Caco-2 (cell line): ENCODE measurements at places on chromosomes 13 and 19. TPM values are rescaled to one million over a fixed set of nuclear protein-coding genes. Genes with fewer than 3 reads are reported as not detected.

The ZNF471 gene
- not detected in 2 replicates for total RNA-seq

The CCDC70 gene
- not detected in 2 replicates for total RNA-seq

The SIAH3 gene
- total RNA-seq, result not detected in 2 replicates

The KIR2DL4 gene
- not detected in 2 replicates for total RNA-seq

The TSHZ3 gene
- total RNA-seq, result not detected in 2 replicates

The ATXN8OS gene
- total RNA-seq, result not detected in 2 replicates

The ZNF583 gene
- total RNA-seq, result not detected in 2 replicates

The CAMSAP3 gene
- 60.5 and 61.6 TPM in 2 replicates for total RNA-seq

The FCER2 gene
- total RNA-seq, result not detected in 2 replicates

The SPACA4 gene
- total RNA-seq, result not detected in 2 replicates

The TGFBR3L gene
- total RNA-seq, result 9.8 and 10.8 TPM in 2 replicates

The ERCC5 gene
- 29.9 and 31.4 TPM in 2 replicates for total RNA-seq

The ARGLU1 gene
- 127 and 137 TPM in 2 replicates for total RNA-seq
